SJSA1 (cell line): ENCODE measurements at places on chromosomes 2 and 18. TPM values are rescaled to one million over a fixed set of nuclear protein-coding genes. Genes with fewer than 3 reads are reported as not detected.

The CHST9 gene
- not detected in 2 replicates for total RNA-seq

- no peak for DNase-seq
Measured at GRCh38 chr18:58180738-58181353, 136.8 kb downstream of the NEDD4L start.

DNA sequence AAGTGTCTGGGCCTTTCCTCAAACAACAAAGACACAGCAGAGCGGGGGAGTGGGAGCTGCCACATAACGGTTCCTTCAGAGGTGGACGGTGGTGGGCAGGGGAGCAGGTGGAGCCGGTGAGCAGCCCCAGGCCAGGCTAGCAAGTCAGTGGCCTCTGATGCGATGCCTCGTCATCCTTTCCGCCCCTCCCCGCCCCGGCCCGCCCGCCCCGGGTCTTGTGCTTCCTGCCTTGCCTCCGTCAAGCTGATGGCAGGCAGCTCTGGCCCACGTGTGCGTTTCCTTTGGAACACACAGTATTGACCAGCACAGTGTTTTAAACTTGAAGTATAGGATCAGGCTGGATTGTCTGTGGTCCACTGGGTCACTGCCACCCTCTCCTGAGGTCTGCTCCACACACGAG, 38.9 kb downstream of the PIEZO2 start:
- DNase-seq, result no peak

GRCh38 chr2:219644801-219645480, 17.5 kb downstream of the SLC4A3 start:
- no peak for DNase-seq

The ZNF396 gene
- 0.69 and 0.79 TPM in 2 replicates for total RNA-seq

- no peak for DNase-seq
Measured at GRCh38 chr18:68742206-68742605, 27.3 kb upstream of the TMX3 start.

DNA sequence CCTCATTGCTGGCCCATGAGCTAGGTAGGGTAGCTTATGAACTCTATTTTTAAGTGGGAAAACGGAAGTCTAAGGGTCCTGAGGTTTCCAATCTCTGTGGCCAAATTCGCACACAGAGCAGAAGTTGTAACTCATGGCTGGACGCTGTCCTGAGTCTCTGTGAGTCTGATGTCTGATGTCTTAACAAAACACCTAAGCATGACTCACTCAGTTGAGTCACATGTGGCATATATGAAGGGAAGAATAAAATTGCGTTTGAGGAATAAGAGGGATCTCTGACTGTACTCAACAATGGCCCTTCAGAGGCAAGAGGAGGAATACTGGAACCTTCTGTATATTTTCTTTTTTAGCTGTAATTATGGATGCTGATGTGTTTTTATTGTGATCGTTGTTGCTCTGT, 569.7 kb downstream of the RIT2 start:
- DNase-seq, result peak; percentile 53

DNA sequence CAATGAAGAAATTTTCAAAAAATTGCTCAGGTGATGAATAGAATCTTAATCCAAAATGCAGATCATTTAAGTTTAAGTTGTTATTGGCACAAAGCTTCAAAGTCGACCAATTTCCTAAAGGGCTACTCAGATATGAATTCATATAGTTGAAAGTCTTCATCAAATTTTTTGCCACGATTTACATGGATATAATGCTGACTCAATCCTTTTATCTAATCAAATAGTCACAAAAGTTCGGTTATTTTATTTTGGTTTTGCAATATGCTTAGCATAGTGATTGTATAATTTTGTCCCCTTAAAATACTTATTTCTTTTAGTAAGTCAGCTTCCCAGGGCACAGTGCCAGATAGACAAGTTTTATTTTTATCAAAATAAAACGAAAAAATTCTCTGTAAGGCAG, 227.3 kb downstream of the CD226 start:
- no peak for DNase-seq
